ENCODE measurements at places on chromosomes 4 and X.

DNA sequence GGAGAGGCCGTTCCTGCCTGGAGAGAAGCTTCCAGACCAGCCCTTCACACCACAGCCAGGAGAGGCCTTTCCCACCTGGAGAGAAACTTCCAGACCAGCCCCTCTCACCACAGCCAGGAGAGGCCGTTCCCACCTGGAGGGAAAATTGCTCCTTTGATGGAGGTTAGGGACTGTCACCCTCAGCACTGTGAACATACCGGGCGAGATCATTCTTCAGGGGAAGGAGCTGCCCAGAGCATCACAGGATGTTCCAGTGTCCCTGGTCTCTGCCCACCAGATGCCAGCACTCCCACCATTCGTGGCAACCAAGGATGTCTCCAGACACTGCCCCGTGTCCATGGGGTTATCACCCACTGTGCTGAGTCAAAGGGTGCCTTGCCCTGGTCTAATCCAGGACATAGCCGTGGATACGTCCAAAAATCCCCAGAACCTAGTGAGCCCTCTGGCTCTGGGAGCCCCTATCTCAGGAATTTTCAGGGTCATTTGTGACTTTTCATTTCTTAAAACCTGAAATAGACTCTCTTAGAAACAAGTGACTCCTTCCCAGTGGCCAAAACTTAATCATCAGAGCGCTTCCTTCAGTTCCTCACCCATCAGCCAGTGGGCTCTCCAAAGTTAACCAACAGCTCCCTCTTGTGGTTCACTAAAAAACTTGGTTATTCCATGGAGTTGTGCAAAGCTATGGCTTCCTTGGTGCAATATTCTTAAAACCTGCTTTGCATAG is 80.2 kb downstream of the CRMP1 start:
- DNase-seq: peak; percentile 2

GRCh38 chr4:52957220-52957686 is 95.1 kb downstream of the RASL11B start:
- peak; percentile 78 for DNase-seq

GRCh38 chr4:75289914-75290582 is 224.2 kb downstream of the RCHY1 start:
- no peak for DNase-seq

GRCh38 chr4:64582492-64582891 is 173.2 kb upstream of the TECRL start:
- DNase-seq: no peak

- DNase-seq: no peak
Measured at GRCh38 chrX:149498767-149499166, 6.3 kb downstream of the IDS start.

- no peak for DNase-seq
Measured at GRCh38 chrX:599837-600715, 30.5 kb upstream of the SHOX start.

- no peak for DNase-seq
Measured at GRCh38 chr4:80187677-80188076, 9.6 kb upstream of the PRDM8 start.

- DNase-seq: no peak
Measured at GRCh38 chr4:46852800-46853199, 56.2 kb downstream of the COX7B2 start.

GRCh38 chr4:107647591-107647990 is 72.4 kb downstream of the PAPSS1 start:
- no peak for DNase-seq

All from DMS79 treated with DMSO at 0.1 percent for 48 hours (cell line).